ENCODE measurements at places on chromosomes 7 and 10. TPM values are rescaled to one million over a fixed set of nuclear protein-coding genes. Genes with fewer than 3 reads are reported as not detected.

Gene TUBAL3
- 0.11 TPM for total RNA-seq

Gene PHYH
- 4.0 TPM for total RNA-seq

Gene STEAP1B
- total RNA-seq = not detected

Gene PPIA
- 2,370 TPM for total RNA-seq

Gene SPDYE11
- total RNA-seq = not detected

Gene LBX1
- total RNA-seq = not detected

Gene ARHGEF35
- total RNA-seq = 0.30 TPM

Gene ACSL5
- total RNA-seq = 55.6 TPM

Gene CRYGN
- not detected for total RNA-seq

Gene OR9A2
- not detected for total RNA-seq

Gene AKR1D1
- total RNA-seq = not detected

Gene HOXA3
- 1.3 TPM for total RNA-seq

Gene FAM25C
- not detected for total RNA-seq

Gene IGF2BP3
- 120 TPM for total RNA-seq

Gene SFRP4
- total RNA-seq = not detected

Gene CREB5
- total RNA-seq = 52.1 TPM

Gene C1QL3
- not detected for total RNA-seq

Gene EEPD1
- 63.5 TPM for total RNA-seq

Gene AKR1C2
- not detected for total RNA-seq

Gene LIPK
- total RNA-seq = not detected

Gene LGI1
- total RNA-seq = not detected

Gene UPK3B
- not detected for total RNA-seq

Gene PTF1A
- total RNA-seq = not detected

Gene NPSR1
- not detected for total RNA-seq

Gene SLC13A1
- not detected for total RNA-seq

Gene FGF8
- 1.1 TPM for total RNA-seq

Gene AKR1B15
- total RNA-seq = not detected

Gene ADK
- total RNA-seq = 29.0 TPM

Gene ZNF800
- 21.5 TPM for total RNA-seq

Gene VPS37D
- total RNA-seq = not detected

Gene COBL
- total RNA-seq = not detected

Gene PLPP4
- total RNA-seq = 6.7 TPM

Gene DNAJB9
- total RNA-seq = 18.4 TPM

Gene PTPN20
- not detected for total RNA-seq

Gene PARD3
- not detected for total RNA-seq

Gene NUTM2E
- total RNA-seq = 0.19 TPM

Gene PON1
- not detected for total RNA-seq

Gene OR2A1
- total RNA-seq = not detected

Gene MUC3A
- total RNA-seq = not detected

Gene KCNIP2
- total RNA-seq = 0.61 TPM

Gene CLDN3
- total RNA-seq = not detected

Gene THAP5
- 34.3 TPM for total RNA-seq

Gene ST8SIA6
- total RNA-seq = not detected

Gene ZNF503
- total RNA-seq = not detected

Gene TSPAN15
- total RNA-seq = 1.6 TPM

Gene EGFR
- total RNA-seq = not detected

Gene GRID2IP
- not detected for total RNA-seq

Gene VWA2
- not detected for total RNA-seq

Gene MGMT
- total RNA-seq = 33.8 TPM

Measured in Karpas-422 (cell line).